ENCODE measurements at places on chromosomes 3 and 15.

DNA sequence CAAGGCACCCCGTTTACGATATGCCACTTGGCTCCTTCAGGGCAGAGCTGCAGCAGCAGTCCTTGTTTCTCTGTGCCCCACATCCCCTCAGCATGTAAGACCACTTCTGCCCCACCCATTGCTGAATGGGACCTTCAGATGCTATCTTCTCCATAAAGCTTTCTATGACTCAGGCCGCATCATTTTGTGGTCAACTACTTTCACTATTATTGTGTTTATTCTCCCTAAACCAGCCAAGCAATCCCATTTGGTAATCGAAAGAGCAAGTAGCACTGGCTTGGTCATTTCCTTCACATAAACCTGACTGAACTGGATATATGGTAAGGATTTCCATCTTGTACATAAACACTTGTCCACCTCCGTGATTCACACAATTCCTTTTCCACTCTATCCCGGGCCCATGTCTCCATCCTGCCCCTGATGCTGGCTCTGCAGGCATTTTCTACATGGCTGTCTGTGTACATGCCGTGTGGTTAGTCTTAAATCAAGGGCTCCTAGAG, 25.7 kb downstream of the LIPC start:
- DNase-seq, result peak; percentile 92

DNA sequence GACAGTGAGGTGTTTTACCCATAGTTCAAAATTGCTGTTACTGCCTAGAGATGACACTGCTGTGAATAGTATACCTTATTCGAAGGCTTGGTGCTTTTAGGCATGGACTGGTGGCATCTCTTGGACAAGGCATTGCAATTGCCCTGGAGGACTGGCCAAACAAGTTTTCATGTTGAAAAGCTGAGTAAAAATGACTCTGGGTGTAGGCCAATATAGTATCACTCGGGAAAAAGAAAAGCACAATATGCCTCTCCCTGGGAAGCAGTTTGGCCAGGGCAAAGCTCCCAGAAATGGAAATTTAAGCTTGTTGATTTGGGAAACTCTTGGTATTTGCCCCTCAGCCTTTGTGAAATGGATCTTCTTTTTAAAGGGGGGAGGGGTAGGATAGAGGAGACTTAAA, 54.8 kb downstream of the ZNF609 start:
- no peak for DNase-seq

- no peak for DNase-seq
These were observed 128.2 kb downstream of the UBE2E2 start for GRCh38 chr3:23331141-23331935.

DNA sequence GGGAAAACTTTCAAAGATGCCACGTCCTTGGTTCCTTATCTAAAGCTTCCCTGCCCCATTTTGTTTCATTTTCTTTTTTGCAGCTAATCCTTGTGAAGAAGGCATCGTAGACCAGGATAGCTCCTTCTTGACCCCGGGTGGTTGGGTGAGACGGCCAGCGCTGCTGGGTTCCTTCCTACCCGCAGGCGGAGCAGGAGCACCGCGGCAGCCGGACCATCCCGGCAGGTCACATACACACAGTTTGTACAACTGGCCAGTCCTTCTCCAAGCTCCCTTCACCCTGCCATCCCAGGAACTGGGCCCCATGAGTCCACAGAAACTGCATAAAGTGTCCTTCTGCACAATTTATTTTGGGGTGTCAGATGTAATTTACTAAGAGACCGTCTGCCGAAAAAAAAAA, 83.9 kb downstream of the MEGF11 start:
- DNase-seq, result no peak

GRCh38 chr3:151580591-151580990, 119.7 kb upstream of the IGSF10 start:
- peak; percentile 64 for DNase-seq

- DNase-seq, result no peak
These were observed 10.6 kb downstream of the CEMIP start for GRCh38 chr15:80789796-80790195.

DNA sequence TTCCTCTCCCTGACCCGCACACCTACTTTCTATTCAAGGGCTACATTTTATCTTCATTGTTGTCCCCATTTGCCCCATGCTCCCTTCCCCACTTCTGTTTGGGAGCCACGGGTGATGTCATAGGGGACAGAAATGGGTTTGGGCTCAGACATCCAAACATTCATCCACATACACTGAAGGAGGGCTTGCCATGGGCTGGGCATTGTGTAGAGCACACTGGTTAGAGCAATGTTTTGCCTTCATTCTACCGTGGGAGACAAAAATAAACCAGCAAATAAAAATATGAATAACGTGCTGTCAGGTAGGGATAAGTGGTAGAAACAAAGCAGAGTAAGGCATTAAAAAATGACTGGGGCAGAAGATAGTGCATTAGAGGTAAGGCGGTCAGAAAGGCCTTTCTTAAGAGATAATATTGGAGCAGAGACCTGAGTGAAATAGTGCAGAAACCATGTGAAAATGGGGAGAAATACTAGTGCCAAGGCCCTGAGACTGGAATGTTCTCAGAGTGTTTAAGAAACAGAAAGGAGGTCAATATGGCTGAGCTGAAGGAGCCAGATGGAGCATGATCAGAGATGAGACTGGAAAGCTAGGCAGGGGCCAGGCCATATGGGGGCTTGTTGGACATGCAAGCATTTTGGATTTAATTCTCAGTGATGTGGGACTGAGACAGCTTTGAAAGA, 40.9 kb upstream of the CLSTN2 start:
- no peak for DNase-seq

DNA sequence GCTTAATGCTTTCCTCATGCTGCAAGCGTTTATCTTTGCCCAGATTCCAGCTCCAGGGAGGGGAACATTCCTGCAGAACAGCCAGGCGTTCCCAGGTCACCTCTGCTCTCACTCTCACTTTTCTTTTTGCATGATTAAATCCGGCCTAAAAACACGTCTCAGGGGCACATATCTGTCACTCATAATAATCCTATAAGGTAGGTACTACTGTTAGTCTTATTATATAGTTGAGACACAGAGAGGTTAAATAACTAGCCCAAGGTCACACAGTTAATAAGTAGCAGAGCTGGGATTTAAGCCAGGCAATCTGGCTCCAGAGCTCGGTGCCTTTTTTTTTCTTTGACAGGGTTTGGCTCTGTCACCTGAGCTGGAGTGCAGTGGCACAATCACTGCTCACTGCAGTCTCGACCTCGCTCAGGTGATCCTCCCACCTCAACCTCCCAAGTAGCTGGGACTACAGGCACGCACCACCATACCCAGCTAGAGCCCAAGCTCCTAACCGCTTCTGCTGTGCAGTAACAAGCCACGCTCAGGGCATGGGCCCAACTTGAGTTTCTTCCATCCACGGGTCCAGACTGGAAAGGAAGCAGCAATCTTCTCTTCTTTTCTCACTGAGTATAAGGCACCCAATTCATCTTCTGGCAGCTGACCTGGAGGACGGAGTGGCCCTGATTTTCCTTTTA, 96.5 kb downstream of the LIPC start:
- DNase-seq, result peak; percentile 75

DNA sequence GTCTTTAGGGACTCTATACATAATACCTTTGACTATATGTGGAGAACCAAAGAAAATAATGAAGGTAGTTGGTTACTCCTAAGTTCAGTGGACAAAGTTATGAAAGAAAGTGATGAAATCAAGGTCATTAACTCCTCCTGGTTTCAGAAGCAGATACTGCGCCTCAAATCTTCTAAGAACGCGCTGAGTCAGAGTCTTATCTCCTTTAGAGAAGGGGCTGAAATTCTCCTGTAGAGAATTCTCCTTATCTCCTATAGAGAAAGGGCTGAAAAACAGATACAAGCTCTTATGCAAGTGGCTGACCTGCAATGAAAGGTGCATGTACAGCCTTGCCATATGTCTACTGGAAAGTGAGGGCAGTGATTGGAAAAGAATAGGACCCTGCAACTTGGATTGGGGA, 824.2 kb downstream of the NSUN3 start:
- no peak for DNase-seq

DNA sequence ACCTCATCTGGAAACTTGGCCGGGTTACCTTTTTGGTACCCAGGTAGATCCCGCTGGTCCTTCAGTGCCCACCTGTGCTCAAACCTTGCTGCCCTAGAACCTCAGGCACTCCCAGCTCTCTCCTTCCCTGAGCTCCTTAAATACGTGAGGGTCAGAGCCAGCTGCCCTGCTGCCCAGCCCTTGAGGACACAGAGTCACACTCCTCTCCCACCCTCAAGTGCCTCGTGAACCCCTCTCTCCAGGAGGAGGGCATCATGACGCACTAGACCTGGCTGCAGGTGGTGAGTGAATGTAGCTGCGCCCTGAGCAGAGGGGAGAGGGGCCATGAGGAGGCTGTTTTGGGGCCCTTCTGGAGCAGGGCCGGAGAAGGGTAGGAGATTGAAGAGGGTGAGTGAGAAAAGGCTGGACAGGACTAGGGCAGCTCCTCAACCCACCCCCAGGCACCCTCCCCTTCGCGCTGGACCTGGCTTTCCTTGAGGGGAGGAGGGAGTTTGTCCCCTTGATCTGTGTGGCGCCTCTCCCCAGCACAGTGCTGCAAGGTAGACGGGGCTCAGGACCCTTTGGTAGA, 941 bp downstream of the SLC12A8 start:
- DNase-seq, result no peak

- DNase-seq, result no peak
These were observed 2.3 kb downstream of the RNF13 start for GRCh38 chr3:149815321-149815720.

- peak; percentile 66 for DNase-seq
These were observed 29.7 kb downstream of the STOML1 start for GRCh38 chr15:73962433-73962832.

GRCh38 chr3:156608601-156609514, 53.9 kb upstream of the SSR3 start:
- DNase-seq, result no peak

- DNase-seq, result no peak
These were observed 8.8 kb downstream of the IL1RAP start for GRCh38 chr3:190522621-190523222.

GRCh38 chr15:78979456-78980320, 34.8 kb upstream of the CTSH start:
- DNase-seq, result peak; percentile 82

DNA sequence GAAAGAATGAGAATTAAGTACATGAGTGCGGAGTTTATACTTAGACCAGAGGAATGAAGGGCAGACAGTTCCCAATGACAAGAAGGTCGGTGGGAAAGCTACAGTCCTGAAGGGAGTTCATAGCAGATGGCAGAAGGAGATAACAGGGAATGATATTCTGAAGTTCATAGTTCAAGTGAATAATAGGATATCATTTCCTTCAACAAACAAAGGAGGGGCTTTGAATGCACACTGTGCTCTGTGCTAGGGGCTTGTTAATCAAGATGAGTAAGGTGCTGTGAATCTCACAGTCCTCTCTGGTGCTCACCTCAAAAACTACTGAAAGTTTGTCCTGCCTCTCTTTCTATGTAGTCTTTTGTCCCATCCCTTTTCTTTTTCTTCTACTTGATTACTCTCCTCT, 41.9 kb downstream of the SIDT1 start:
- DNase-seq, result no peak

- DNase-seq, result peak; percentile 39
These were observed 340.9 kb upstream of the TPRG1 start for GRCh38 chr3:188830893-188831292.

GRCh38 chr15:62889734-62890505, 152.6 kb upstream of the TPM1 start:
- peak; percentile 82 for DNase-seq

DNA sequence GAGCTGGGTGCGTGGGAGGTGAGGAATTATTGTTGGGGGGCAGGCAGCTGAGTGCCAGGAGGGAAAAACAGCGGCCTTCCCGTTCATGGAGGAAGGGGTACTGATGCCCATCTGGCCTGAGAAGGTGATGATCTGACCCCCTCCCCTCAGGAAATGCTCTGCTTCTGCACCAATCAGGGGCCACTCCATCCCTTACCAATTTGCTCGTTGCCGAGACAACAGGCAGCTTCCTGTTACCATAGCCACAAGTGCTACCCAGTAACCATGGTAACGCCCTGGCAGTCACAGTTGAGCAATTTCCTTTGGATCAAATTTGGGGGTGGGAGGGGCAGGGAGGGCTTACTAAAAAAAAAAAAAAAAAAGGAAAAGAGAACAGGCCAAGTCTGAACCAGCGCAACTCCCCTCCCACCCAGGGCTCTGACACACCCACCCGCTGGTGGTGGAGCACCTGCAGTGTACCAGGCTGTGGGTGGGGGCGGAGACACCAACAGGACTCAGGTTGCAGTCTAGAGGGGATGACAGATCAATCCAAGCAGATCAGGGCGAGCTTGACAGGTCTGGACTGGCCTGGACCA, 13.7 kb downstream of the CELF6 start:
- peak; percentile 49 for DNase-seq

DNA sequence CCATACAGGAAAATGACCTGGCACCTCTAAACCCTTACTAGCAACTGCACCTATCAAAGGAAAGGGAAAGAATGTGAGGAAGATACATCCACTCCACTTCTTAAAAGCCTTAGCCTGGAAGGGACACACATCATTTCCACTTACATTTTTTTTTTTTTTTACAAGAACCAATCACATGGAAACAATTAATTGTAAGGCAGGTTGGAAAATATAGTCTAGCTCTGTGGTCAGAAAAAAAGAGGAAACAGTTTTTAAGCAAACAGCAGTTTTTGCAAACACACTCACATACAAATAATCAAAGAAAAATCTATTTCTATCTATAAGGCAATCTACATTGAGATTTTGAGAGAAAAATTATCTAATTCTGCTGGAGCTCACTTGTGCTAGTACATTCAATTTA, 98.9 kb upstream of the SPRED1 start:
- DNase-seq, result no peak

DNA sequence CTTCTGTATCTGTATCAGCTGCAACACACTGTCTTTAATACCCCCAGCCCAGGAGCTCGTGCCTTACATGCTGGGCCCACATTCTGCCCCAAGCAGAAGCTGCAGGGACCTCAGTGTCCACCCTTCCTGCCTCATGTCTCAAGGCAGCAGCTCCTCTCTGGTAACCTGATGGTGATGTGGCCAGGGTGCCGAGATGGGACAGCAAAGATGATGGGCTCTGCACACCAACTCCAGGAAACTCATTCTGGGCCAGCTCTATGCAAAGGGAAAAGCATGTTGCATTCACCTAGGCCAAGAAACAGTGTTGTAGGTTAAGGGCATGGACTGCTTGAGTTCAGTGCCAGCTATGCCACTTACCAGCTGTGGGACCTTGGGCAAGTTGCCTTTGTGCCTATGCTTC, 79.5 kb upstream of the PRR23C start:
- no peak for DNase-seq

- DNase-seq, result no peak
These were observed 1.2 kb downstream of the GOLIM4 start for GRCh38 chr3:168094580-168094876.

- DNase-seq, result peak; percentile 90
These were observed 85.7 kb upstream of the MYZAP start for GRCh38 chr15:57505949-57506391.

DNA sequence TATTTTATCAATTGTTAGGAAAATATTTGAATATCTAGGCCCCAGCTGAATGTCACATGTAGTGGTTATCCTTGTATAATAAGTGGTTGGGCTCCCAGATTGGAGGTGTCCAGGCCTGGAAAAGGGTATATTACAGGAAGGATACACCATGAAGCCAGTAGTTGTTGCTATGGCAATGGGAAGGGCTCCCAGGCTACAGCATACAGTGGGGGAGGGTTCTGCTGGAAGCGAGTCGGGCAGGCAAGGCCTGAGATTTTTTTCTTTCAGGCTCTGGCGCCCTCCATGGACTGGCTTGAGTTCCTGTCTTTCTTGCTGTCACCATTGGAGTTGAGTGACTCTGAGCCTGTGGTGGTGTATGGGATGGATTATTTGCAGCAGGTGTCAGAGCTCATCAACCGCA, 8.9 kb downstream of the ECE2 start:
- DNase-seq, result peak; percentile 54

- DNase-seq, result no peak
These were observed 37.5 kb downstream of the SERPINI1 start for GRCh38 chr3:167772992-167773391.

- DNase-seq, result no peak
These were observed 125.8 kb upstream of the MEF2A start for GRCh38 chr15:99440029-99440428.

Data from foreskin fibroblast (primary cell).